ENCODE measurements at places on chromosomes 2 and 18.

GRCh38 chr2:33042265-33042664 is 95.5 kb downstream of the LTBP1 start:
- DNase-seq, result no peak

DNA sequence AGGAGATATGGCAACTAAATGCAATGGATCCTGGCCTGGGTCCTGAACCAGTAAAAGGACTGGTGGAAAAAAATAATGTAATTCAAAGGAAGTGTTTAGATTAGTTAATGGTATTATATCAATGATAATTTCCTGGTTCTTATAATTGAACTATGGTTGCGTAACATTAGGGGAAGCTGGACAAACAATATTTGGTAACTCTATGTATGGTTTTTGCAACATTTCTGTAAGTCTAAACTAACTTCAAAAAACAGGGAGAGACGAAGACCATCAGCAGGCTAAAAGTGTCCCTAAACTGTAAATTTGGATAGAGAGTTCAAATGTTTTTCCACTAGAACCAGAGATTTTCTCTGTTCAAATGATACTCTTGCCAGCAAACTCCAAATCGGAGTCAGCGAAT is 36.9 kb downstream of the KLF7 start:
- no peak for DNase-seq

DNA sequence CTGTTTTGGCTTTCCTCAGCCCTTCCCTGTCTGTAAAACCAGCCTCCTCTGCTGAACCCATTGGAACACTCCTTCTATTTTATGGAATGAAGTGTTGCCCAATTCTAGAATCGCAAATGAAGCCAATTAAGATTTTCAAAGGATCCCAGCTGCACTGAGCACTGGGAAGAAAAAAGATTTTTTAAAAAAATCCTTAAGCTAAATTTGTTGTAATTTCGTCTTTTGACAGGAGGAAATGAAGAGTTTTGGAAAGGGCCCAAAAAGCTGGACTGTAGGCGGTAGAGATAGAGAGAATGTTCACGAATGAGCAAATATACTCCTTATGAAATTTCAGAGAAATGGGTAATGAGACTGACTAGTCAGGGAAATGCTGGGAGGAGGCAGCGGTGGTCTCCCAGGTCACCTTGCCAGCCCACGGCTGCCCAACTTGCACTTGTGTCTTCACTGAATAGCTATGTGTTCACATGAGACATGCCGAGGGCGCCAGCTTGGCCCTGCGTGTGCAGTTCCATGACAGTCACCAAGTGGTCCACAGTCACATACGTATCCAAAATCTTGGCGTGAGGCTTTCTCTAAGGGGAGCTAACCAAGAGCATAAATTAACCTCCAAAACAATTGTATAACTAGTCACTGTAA is 69.9 kb downstream of the SGPP2 start:
- DNase-seq, result no peak

- DNase-seq, result no peak
Observed at GRCh38 chr2:46372475-46372874, 75.3 kb downstream of the EPAS1 start.

DNA sequence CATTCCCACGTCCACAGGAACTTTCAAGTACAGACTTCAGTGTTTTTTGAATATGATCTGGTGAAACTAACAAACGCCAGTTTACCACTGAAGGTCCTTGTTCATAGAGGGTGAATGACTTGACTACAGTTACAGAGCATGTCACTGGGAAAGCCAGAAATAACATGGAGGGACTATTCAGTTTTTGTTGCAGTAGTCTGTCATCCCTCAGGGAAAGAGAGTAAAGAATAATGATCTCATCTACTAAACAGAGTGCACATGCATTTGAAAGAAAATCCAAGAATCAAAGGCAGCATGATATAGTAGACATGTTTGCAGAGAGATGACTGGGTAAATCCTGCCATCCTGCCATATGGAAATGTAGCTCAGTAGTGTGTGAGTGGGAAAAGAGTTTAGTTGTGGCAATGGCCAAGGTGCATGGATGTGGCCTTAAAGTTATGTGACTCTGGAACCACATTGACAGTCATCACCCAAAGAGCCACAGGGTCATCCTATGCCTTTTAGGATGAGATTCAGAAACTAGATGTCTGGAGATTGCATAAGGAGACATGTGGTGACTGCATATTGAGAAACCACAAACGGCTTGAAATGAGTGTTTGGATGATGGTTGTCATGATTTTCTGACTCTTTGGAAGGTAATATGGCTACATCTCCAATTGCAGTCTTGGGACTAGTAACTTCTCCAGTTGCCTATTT is 125.3 kb upstream of the ZEB2 start:
- no peak for DNase-seq

- DNase-seq, result no peak
Observed at GRCh38 chr2:232588680-232589585, 38.4 kb downstream of the EIF4E2 start.

- peak; percentile 37 for DNase-seq
Observed at GRCh38 chr2:127479219-127479825, 47.0 kb downstream of the IWS1 start.
